Endothelial cell (in vitro differentiated cells): ENCODE measurements at places on chromosomes 1 and 21. TPM values are rescaled to one million over a fixed set of nuclear protein-coding genes. Genes with fewer than 3 reads are reported as not detected.

Gene OSCP1
- 5.1 TPM for total RNA-seq

Gene PWP2
- total RNA-seq = 11.0 TPM

Gene HPCA
- total RNA-seq = not detected

Gene KLF17
- 0.23 TPM for total RNA-seq

Gene ZBTB8B
- total RNA-seq = 0.92 TPM

Gene TLR5
- total RNA-seq = 0.77 TPM

Gene LRRIQ3
- total RNA-seq = 0.21 TPM

Gene LCE1A
- not detected for total RNA-seq

Gene MYOG
- total RNA-seq = 15.7 TPM

Gene OR2T33
- not detected for total RNA-seq

Gene LORICRIN
- not detected for total RNA-seq

Gene CACNA1S
- total RNA-seq = 0.08 TPM

Gene OLFML3
- total RNA-seq = 130 TPM

Gene FCRLA
- total RNA-seq = not detected

GRCh38 chr1:174743654-174744561 is 255.8 kb upstream of the CACYBP start:
- H3K4me3 ChIP-seq = no peak overlapping the region
- H3K36me3 ChIP-seq = no peaks in the 10 kb centered on the region
- DNase-seq = no peak

DNA sequence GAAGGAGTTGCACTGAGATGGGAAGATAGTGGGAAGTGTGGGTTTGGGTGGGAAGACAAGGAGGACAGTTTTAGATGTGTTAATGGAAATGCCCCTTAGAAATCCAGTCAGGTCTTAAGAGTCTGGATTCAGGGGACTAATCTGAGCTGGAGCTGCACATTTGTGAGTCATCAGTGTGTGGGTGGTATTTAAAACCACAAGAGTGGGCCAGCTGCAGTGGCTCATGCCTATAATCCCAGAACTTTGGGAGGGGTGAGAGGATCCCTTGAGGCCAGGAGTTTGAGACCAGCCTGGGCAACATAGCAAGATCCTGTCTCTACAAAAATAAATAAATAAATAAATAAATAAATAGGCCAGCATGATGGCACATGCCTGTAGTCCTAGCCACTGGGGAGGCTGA is 40.9 kb upstream of the SLC6A9 start:
- H3K36me3 ChIP-seq = no peaks in the 10 kb centered on the region
- peaks cover 3% of the 10 kb centered on the region for H3K27me3 ChIP-seq
- H3K4me3 ChIP-seq = no peak overlapping the region
- DNase-seq = no peak

GRCh38 chr1:207938016-207938415 is 27.1 kb upstream of the CD34 start:
- DNase-seq = no peak
- no peak overlapping the region for H3K27ac ChIP-seq
- H3K27me3 ChIP-seq = no peaks in the 10 kb centered on the region
- peaks cover 17% of the 10 kb centered on the region for H3K4me1 ChIP-seq

- H3K36me3 ChIP-seq = no peaks in the 10 kb centered on the region
- no peaks in the 10 kb centered on the region for H3K4me1 ChIP-seq
- no peak overlapping the region for H3K4me3 ChIP-seq
- DNase-seq = no peak
Measured at GRCh38 chr1:2481885-2482284, 5.8 kb downstream of the PLCH2 start.

- peaks cover 5% of the 10 kb centered on the region for H3K4me1 ChIP-seq
- DNase-seq = no peak
- H3K27me3 ChIP-seq = peaks cover 2% of the 10 kb centered on the region
- no peak overlapping the region for H3K27ac ChIP-seq
- no peak overlapping the region for H3K4me3 ChIP-seq
Measured at GRCh38 chr1:3463891-3464648, 9.6 kb downstream of the ARHGEF16 start.

- no peak overlapping the region for H3K27ac ChIP-seq
- DNase-seq = no peak
- H3K4me3 ChIP-seq = no peak overlapping the region
- no peaks in the 10 kb centered on the region for H3K27me3 ChIP-seq
- peaks cover 12% of the 10 kb centered on the region for H3K4me1 ChIP-seq
Measured at GRCh38 chr1:234776256-234776875, 166.4 kb upstream of the IRF2BP2 start.

- H3K27me3 ChIP-seq = peaks cover 7% of the 10 kb centered on the region
- no peaks in the 10 kb centered on the region for H3K4me1 ChIP-seq
- no peaks in the 10 kb centered on the region for H3K36me3 ChIP-seq
- DNase-seq = no peak
- no peak overlapping the region for H3K27ac ChIP-seq
Measured at GRCh38 chr21:36522219-36522808, 42.4 kb upstream of the CLDN14 start.

GRCh38 chr1:62746086-62746808 is 37.7 kb upstream of the ATG4C start:
- DNase-seq = no peak
- H3K4me3 ChIP-seq = no peak overlapping the region
- H3K27ac ChIP-seq = no peak overlapping the region
- no peaks in the 10 kb centered on the region for H3K27me3 ChIP-seq

DNA sequence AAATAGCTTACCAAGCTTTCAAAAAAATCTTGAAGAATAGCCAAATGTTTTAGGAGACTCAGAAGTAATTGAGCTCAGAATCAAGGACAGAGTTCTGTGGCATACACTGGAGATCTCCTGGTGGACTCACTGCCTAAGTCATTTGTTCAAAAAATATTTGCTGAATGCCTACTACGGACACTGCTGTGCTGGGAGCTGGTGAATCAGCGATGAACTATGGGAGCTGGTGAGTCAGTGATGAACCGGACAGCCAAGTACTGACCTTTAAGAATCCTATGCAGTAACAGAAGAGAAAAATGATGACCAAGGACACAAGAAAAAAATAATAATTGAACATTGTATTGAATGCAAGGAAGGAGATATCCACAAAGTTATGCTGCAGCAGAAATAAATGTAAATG is 717.9 kb upstream of the CXADR start:
- H3K4me3 ChIP-seq = no peak overlapping the region
- no peak overlapping the region for H3K27ac ChIP-seq

- DNase-seq = no peak
- H3K27me3 ChIP-seq = peaks cover 3% of the 10 kb centered on the region
Measured at GRCh38 chr1:168514455-168514854, 29.3 kb downstream of the XCL2 start.

DNA sequence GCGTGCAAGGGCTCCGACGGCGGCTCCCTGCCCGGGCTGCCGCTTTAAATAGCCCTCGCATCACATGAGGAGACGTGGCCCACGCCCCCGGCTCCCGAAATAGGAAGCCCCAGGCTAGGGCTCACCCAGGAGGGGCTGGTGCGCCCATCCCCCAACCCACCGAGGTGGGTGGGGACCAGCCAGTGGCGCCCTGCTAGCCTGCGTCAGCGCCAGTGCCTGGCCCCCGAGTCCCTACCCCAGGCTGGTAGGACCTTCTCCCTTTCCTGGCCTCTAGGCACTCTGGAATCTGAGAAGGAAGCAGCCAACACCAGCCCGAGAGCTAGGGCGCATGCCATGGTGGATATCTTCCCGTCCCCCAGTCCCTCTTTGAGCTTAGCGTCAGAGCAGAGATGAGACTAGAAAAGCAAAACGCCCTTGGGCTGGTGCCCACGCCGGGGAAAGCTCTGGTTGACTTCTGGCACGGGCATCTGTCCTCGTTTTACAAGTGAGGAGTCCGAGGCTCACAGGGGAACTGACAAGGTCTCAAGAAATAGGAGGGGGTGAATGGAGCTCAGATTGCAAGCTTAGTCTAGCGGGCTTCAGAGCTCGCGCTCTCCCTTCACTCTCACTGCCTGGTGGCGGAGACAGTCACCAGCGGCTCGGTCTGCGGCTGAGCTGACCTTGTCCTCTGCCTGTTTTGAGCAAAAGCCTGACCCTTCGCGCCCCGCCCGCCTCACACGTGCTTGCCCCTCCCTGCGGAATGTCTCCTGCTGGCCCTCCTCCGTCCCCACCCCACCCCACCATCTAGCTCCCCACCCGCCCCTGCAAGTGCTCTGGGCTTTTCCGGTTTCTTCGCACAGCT is at the start of gene FABP3:
FABP3 (minus strand) TSS at position 21 of the 841 bp plus-strand sequence. CDS start 62 bp downstream, outside the sequence.
- H3K27me3 ChIP-seq = peaks cover 11% of the 10 kb centered on the region
- H3K4me3 ChIP-seq = peak within 1 kb of the TSS; percentile 79
- DNase-seq = peak; percentile 63
- H3K27ac ChIP-seq = no peak within 1 kb of the TSS

GRCh38 chr1:88701275-88701674 is 17.2 kb downstream of the PKN2 start:
- peaks cover 6% of the 10 kb centered on the region for H3K36me3 ChIP-seq
- H3K4me3 ChIP-seq = no peak overlapping the region
- DNase-seq = no peak
- H3K27me3 ChIP-seq = no peaks in the 10 kb centered on the region

- peak; percentile 20 for DNase-seq
- H3K27ac ChIP-seq = no peak within 1 kb of the TSS
- peaks cover 3% of the 10 kb centered on the region for H3K4me1 ChIP-seq
- peaks cover 13% of the 10 kb centered on the region for H3K27me3 ChIP-seq
- peak within 1 kb of the TSS; percentile 79 for H3K4me3 ChIP-seq
- peaks cover 3% of the 10 kb centered on the region for H3K36me3 ChIP-seq
Measured at GRCh38 chr21:32412162-32413014, at the start of gene EVA1C. TSS of gene EVA1C (plus strand) at chr21:32412706. CDS start at chr21:32412854, 148 bp downstream.

DNA sequence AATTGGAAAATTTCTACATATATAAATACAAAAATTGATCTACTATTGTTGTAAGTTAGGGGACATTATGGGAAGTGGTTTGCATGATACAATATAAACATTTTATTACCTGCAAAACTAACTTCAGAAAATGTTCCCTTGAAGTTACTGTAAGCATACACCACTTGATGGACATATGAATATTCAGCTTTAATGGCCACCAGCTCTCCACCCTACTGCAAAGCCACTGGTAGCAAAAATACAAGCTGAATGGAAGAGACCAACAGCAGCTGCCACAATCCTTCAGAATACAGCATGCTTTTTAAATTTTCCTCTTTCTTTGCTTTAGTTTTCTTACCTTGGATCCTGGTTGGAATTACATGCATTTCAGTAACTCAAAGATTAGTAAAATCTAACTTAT is 69.8 kb downstream of the COQ8A start:
- peaks cover 3% of the 10 kb centered on the region for H3K36me3 ChIP-seq
- H3K4me1 ChIP-seq = peaks cover 3% of the 10 kb centered on the region
- peaks cover 1% of the 10 kb centered on the region for H3K27me3 ChIP-seq
- no peak overlapping the region for H3K4me3 ChIP-seq
- no peak for DNase-seq

GRCh38 chr1:116909512-116910378 is at the start of gene PTGFRN:
TSS of gene PTGFRN (plus strand) at chr1:116909916. CDS start at chr1:116910204, 288 bp downstream.
- peak within 1 kb of the TSS; percentile 95 for H3K4me3 ChIP-seq
- H3K36me3 ChIP-seq = no peaks in the 10 kb centered on the region
- DNase-seq = peak; percentile 67
- H3K4me1 ChIP-seq = peaks cover 8% of the 10 kb centered on the region
- no peak within 1 kb of the TSS for H3K27ac ChIP-seq
- H3K27me3 ChIP-seq = peaks cover 16% of the 10 kb centered on the region

- no peaks in the 10 kb centered on the region for H3K4me1 ChIP-seq
- no peak for DNase-seq
- no peaks in the 10 kb centered on the region for H3K27me3 ChIP-seq
- H3K27ac ChIP-seq = no peak overlapping the region
- no peak overlapping the region for H3K4me3 ChIP-seq
Measured at GRCh38 chr1:16607433-16607851, 5.9 kb downstream of the NBPF1 start.

GRCh38 chr1:6783221-6783620 is 2.0 kb upstream of the CAMTA1 start:
- DNase-seq = no peak
- peaks cover 11% of the 10 kb centered on the region for H3K27me3 ChIP-seq
- peak overlapping the region; percentile 92 for H3K4me3 ChIP-seq
- peaks cover 16% of the 10 kb centered on the region for H3K4me1 ChIP-seq
- H3K27ac ChIP-seq = no peak overlapping the region
- peaks cover 8% of the 10 kb centered on the region for H3K36me3 ChIP-seq

DNA sequence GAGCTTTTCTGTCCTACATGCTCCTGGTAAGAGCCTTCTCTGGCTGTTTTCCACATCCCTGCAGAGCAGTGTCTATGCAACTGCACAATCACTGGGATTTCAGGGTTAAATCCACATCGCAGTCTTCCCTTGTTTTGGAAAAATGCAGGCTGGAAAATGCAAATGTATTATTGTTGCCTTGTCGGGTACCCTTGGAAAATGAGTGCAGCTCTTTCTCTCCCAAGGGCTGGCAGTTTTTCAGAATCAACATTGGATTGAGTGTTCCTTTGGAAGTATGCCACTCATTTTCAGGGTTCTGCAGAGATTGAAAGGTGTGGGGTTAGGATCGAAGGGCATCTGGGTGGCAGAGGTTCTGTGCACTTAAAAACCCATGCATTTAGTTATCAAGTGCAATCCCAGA is 3.2 kb downstream of the NOS1AP start:
- no peak overlapping the region for H3K27ac ChIP-seq
- DNase-seq = no peak
- peaks cover 38% of the 10 kb centered on the region for H3K4me1 ChIP-seq

DNA sequence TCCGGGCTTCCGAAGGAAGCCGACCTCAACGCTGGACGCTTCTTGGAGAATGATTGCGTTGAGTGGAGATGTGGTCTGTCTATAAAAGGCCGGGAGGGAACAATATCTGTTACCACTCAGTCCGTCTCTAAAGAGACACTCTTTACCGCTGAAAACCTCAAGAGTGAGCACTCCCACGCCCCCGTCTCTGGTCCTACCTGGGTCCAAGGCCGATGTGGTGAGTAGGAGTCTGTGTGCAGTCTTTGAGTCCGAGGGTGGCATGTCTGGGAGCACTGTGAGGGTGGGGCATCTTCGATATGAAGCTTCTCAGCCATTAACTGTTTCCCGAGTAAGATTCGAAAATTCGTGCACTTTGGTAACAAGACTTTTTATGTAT is 576 bp downstream of the ZFP69 start:
- H3K27me3 ChIP-seq = peaks cover 6% of the 10 kb centered on the region
- no peak for DNase-seq
- H3K4me3 ChIP-seq = peak overlapping the region; percentile 89
- H3K36me3 ChIP-seq = peaks cover 24% of the 10 kb centered on the region

- peaks cover 16% of the 10 kb centered on the region for H3K27me3 ChIP-seq
- peak overlapping the region; percentile 95 for H3K27ac ChIP-seq
- no peak for DNase-seq
- peaks cover 26% of the 10 kb centered on the region for H3K4me1 ChIP-seq
- no peaks in the 10 kb centered on the region for H3K36me3 ChIP-seq
Measured at GRCh38 chr1:15525050-15526020, 1.3 kb upstream of the DNAJC16 start.

DNA sequence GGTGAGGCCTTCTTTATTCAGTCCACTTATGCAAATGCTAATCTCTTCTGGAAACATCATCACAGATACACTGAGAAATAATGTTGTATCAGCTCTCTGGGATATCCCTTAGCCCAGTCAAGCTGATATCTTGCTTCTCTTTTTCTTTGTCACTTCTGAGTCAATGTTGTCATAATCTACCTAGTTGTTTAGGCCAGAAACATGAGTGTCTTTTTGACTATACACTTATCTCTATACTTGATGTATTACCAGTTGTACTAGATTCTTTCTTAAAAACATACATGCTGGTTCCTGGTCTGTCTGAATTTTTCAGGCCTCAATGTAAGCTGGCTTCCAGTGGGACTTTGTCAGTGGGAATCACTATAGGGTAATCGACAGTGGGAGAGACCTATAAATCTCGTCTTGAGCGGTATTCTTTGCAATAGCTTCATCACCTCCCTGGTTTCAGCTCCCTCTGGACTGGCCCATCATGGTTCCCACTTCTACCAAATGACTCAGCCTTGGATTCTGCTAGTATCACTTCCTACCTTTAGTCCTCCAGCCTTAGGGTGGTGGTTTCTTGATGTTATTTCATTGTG is 135.2 kb upstream of the CYYR1 start:
- no peak overlapping the region for H3K4me3 ChIP-seq
- H3K27me3 ChIP-seq = no peaks in the 10 kb centered on the region
- no peak for DNase-seq
- H3K27ac ChIP-seq = no peak overlapping the region
- no peaks in the 10 kb centered on the region for H3K4me1 ChIP-seq
